ENCODE measurements at places on chromosomes 16 and 17.
A peak's percentile ranks its signal among the peaks of the same experiment; 100 is the strongest.

GRCh38 chr17:81566461-81567126 is 14.4 kb upstream of the FAAP100 start:
- DNase-seq, result peak; percentile 94

GRCh38 chr17:45719335-45720071 is 64.6 kb upstream of the CRHR1 start:
- peak; percentile 82 for DNase-seq

DNA sequence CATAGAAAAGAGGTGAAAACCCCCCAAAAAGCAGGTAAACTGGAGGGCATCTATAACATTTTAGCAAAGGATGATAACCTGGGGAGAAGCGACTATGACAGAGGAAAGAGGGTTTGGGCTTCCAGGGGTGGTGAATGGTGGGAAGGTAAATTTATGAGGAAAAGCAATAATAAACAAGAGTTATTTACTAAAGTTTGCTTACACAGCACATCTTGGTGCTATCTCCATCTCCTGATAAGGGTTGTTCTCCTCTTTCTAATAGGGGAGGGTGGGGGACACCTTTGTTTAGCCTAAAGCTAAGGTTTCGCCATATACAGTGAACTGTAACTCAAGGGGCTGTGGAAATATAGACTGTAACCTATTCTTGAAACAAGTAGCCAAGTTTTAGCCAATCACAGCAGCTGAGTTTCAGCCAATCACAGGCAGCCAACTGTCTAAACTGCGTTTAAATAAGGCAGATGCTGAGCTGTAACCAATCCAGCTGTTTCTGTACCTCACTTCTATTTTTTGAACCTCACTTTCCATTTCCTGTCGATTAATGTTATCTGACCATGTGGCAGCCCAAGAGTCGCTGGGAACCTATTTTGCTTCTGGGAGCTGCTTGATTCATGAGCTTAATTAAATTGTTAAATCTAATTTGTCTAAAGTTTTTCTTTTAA is 191.8 kb downstream of the MAP2K6 start:
- DNase-seq, result no peak

GRCh38 chr17:59349178-59349577 is 17.7 kb downstream of the YPEL2 start:
- no peak for DNase-seq

DNA sequence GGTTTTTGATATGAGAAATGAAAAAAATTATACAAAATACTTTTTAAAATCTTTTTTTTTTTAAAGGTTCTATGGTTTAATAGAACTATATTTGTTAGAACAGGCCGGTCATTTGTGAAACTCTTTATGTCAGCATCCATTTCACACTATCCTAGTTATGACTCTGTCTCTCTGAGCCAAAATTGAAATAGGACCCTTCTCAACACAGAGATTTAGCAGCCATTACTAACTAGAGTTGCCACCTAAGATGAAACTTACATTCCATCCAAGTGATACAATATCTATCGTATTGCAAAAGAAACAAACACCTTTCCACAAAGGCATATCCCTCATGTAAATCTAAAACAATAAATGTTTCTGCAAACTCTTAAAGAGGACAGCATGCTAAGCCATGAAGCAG is 249.8 kb downstream of the CDH11 start:
- no peak for DNase-seq

GRCh38 chr17:74555427-74555940 is 9.6 kb upstream of the CD300C start:
- no peak for DNase-seq

GRCh38 chr17:57889892-57890856 is 40.3 kb upstream of the MRPS23 start:
- peak; percentile 96 for DNase-seq
